ENCODE measurements at places on chromosomes 4 and X. TPM values are rescaled to one million over a fixed set of nuclear protein-coding genes. Genes with fewer than 3 reads are reported as not detected.

Gene NLGN4X
- total RNA-seq, result 0.21 TPM

GRCh38 chrX:106203315-106203714, 35.2 kb downstream of the PWWP3B start:
- DNase-seq, result no peak

GRCh38 chr4:15551740-15552446, 82.2 kb downstream of the CC2D2A start:
- no peak for DNase-seq

GRCh38 chr4:38365748-38366310, 298.2 kb upstream of the KLF3 start:
- no peak for DNase-seq

DNA sequence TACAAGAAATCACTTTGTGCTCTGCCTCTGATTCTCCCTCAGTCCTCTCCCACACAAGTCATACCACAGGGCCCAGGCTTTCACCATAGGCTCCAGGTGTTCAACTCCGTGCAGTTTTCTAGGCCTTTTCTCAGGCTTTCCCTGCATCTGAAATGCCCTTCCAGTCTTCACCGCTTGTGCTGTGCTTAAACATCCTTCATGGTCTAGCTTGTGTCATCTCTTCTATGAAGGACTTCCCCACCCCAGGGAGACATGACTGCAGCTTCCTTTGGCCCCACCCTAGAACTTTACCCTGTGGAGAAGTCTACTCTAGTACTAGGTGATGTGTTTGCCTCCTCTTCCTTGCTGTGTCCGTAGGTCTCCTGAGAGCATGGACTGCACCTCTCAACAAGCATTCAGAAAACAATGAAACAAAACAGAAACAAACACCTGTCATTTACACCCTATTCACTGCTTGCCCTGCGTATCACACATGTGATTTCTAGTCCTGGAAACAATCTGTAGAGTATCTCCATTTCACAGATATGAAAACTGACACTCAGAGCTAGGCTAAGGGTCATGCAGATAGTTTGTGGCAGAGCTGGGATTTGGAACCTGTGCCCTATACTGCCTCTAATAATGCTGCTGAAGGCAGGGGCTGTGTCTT, 22.7 kb upstream of the LEF1 start:
- DNase-seq, result no peak
